ENCODE measurements at places on chromosomes 1 and 21. TPM values are rescaled to one million over a fixed set of nuclear protein-coding genes. Genes with fewer than 3 reads are reported as not detected.

PRKAA2 gene
- total RNA-seq: not detected

FLVCR1 gene
- 8.1 TPM for total RNA-seq

MIA3 gene
- 98.8 TPM for total RNA-seq

SHISAL2A gene
- total RNA-seq: 16.2 TPM

MXRA8 gene
- total RNA-seq: 0.26 TPM

SLAMF9 gene
- total RNA-seq: not detected

REG4 gene
- not detected for total RNA-seq

SELENOF gene
- total RNA-seq: 137 TPM

ACTL8 gene
- not detected for total RNA-seq

CELSR2 gene
- 7.1 TPM for total RNA-seq

TUFT1 gene
- 5.0 TPM for total RNA-seq

ATP1A2 gene
- total RNA-seq: not detected

- DNase-seq: no peak
Observed at GRCh38 chr1:154616659-154617345, 8.8 kb upstream of the ADAR start.

GRCh38 chr1:72678683-72679082 is 396.3 kb upstream of the NEGR1 start:
- DNase-seq: no peak

GRCh38 chr1:237975903-237976302 is 85.2 kb upstream of the ZP4 start:
- no peak for DNase-seq

DNA sequence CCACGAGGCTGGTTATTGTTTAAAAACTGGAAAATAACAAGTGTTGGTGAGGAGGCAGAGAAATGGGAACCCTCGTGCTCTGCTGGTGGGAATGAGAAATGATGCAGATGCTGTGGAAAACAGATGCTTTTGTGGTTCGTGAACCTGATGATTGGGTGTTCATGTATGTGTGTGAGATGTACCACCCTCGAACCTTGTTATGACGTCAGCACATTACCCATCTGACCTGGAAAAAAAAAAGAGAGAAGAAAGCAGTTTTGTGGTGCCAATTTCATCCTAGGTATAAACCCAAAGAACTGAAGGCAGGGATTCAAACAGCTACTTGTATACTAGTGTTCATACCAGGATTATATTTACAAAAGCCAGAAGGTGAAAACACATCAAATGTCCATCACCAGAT is 6.4 kb upstream of the CFAP107 start:
- no peak for DNase-seq

- no peak for DNase-seq
Observed at GRCh38 chr1:154840269-154841176, 29.6 kb downstream of the KCNN3 start.

GRCh38 chr21:23613014-23613413 is 1994.3 kb downstream of the MRPL39 start:
- DNase-seq: no peak

- DNase-seq: no peak
Observed at GRCh38 chr1:59384443-59384842, 87.5 kb downstream of the FGGY start.

GRCh38 chr1:9629445-9630201 is 21.9 kb upstream of the PIK3CD start:
- peak; percentile 67 for DNase-seq

DNA sequence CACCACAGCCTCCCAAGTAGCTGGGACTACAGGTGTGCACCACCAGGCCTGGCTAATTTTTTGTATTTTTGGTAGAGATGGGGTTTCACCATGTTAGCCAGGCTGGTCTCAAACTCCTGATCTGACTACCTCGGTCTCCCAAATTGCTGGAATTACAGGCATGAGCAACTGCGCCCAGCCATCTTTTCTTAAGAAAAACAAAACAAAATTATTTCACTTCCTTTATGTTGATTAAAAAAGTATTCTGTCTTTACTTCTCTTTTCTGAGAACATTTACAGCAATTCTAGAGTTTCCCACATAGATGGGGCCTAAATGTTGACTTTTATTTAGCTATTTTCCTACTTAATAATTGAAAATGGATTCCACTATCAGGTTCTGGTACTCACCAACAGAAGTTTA is 17.3 kb upstream of the TMEM183A start:
- no peak for DNase-seq

- DNase-seq: no peak
Observed at GRCh38 chr1:219529116-219529515, 83.8 kb downstream of the ZC3H11B start.

GRCh38 chr1:37954316-37954971 is 7.6 kb upstream of the INPP5B start:
- DNase-seq: no peak

DNA sequence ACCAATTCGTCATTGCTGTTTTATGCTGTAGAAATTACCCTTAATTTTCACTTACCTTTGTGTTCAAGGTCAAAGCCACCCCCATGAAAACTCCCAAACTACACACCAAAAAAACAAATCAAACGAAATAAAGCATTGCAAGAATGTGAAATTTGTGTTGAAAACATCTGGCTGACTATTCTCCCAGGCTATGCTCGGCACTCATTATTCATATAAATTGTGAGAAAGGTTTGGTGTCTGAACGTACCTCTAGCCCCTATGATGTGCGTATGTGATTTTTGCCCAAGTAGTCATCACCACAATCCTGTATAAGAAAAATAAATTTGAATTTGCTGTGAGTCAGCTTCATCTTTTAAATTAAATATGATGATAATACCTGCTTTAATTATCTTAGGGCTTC is 34.9 kb downstream of the ADAMTS1 start:
- no peak for DNase-seq

DNA sequence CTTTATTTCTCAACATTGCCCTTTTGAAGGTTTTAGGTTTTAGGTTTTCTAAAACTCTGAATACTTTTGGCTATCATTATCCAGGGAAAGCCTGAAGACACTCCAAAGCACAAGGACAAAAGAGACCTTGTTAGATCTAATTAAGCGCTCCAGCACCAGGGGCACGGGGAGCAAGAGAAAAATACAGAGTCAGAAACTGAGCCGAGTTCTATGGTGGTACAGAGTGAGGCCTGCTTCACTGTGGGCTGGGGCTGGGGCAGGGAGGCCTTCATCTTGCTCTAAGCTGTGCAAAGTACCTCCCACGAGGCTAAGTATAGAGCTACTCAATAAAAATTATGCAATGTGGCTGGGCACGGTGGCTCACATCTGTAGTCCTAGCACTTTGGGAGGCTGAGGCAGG is 19.7 kb upstream of the RAB4A start:
- DNase-seq: no peak

GRCh38 chr1:167304165-167304564 is 83.5 kb downstream of the POU2F1 start:
- DNase-seq: no peak

GRCh38 chr1:55541296-55541695 is 326.1 kb upstream of the USP24 start:
- DNase-seq: no peak

- no peak for DNase-seq
Observed at GRCh38 chr1:14999441-14999840, 154.1 kb upstream of the TMEM51 start.

GRCh38 chr21:16419188-16419921 is 689.6 kb downstream of the USP25 start:
- DNase-seq: no peak

GRCh38 chr1:207423560-207424292 is 30.4 kb upstream of the CR2 start:
- no peak for DNase-seq

DNA sequence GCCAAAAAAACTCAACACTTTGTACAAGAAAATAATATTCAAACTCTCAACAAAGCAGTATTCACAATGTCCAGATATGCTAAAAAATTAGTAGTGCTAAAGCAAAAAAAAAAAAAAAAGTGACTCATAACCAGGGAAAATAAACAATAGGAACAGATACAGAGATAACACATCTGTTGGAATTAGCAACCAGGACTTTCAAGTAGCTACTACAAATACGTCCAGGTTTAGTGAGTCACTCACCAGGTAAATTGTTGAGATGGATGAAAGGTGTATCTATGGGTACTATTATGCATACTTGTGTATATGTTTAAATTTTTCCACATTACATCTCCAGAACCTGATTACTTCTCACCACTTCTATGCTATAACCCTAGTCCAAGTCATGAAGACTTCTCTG is 144.8 kb upstream of the SLC35F3 start:
- DNase-seq: no peak

- no peak for DNase-seq
Observed at GRCh38 chr1:205668951-205669340, 11.4 kb downstream of the SLC45A3 start.

DNA sequence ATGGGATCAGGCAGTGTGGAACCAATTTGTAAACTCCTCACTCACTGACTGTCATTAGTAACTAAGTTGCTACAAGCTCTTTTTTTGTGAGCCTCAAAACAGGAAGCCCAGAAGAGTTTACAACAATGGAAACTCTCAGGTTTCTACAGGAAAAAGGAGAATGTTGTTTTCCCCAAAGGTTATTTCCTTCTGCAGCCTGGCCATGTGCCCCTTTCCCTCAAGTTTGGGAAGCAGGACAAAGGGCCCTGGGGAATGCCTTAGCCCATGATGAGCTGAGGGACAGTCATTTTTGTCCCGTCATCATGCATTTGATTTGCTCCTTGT is 395.9 kb downstream of the KIF26B start:
- DNase-seq: no peak

DNA sequence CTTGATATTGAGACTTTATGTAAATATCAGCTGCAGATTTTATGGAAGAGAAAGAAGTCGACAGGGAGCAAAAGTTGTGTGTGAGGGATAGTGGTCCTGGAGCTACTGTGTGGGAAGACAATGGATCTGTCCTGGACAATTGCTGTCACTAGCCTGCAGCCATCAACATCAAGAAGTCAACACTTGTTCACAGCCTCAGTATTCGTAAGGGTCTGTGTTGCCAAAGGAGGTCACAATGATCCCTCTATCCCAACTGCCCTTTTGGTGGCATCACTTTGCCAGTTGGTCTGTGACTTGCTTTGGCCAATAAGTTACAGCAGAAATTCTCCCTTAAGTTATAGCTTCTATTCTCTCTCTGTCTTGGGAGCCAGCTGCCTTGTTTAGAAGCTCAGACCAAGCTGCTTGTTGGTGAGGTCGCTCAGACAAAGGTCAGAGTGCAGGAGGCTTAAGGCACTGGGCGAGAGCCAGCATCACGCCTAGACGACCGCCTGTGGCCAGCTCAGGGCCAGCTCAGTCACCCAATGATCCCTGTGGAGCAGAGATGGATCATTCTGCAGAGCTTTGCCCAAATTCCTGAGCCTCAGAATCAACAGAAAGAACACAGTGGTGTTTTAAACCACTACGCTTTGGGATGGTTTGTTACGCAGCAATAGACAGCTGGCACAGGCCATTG is 134.9 kb downstream of the RHOU start:
- DNase-seq: no peak

- no peak for DNase-seq
Observed at GRCh38 chr1:177206831-177207355, 36.1 kb downstream of the BRINP2 start.

DNA sequence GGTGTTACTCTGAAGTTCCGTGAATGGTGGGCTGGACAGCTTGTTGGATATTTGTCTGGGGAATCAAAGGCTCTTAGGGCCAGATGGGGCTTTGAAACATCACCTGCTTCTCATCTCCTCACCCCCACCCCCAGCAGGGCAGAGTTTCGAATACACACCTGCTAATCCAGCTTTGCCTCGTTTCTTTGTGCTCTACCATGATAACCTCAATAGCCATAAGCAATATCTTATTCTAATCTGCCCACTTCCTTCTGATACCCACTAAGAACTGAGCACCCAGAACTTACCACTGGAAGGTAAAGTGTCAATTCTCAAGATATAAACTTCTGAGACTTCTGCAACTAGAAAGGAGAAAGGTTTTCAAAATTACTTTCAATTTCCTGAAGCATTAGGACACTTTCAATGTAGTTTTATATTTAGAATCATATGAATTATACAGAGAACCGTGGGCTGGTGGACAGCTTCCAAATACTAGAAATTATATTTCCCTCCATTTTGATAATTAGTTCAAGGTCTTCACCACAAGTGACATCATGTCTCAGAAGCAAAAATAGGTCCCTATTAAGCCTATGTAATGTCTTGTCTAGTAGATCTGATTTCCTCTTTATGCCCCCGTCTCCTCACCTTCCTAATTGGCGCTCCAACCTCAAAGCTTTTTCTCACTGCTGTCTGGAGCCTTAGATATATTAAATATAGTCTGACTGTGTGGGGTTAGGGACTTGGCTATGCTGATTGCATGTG is 64.4 kb upstream of the NEK2 start:
- peak; percentile 50 for DNase-seq

DNA sequence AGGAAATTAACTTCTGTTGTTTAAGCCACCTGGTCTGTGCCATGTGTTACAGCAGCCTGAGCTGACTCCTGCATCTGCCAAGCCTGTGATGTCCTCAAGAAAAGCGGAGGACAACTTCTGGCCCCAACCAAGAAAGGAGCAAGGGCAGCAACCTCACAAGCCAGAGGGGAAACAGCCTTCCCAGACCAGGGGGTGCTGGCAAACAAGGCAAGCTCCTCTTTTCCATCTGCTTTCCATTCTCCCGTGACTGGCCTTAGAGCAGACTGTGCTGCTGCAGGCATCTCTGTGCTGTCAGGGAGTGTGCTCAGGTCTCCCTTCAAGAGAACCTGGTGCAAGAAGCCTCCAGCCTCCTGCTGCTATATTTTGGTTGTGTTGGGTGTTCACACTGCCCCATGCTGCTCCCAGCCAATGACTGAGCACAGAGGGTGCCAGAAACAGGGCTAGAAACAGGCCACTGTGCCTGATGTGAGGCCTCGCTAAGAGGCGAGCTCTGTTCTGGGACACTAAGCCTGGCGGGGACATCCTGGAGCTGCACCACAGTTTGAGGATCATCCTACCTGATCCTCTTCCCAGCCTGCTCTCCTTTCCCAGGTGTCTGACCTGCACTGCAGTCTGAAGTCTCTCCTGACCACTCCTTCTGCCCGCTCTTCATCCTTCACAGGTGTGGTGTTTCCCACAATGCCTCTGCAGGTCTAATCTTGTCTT is 27.5 kb upstream of the SLAMF9 start:
- DNase-seq: no peak

- peak; percentile 7 for DNase-seq
Observed at GRCh38 chr1:94792473-94793295, 27.5 kb upstream of the SLC44A3 start.

Data from natural killer cell (primary cell).